Suppressor macrophage treated with lipopolysaccharide for 4 hours (primary cell): ENCODE measurements at places on chromosomes 7 and 10.

GRCh38 chr10:51314481-51314880 lies 240.2 kb downstream of the PRKG1 start:
- DNase-seq, result no peak

DNA sequence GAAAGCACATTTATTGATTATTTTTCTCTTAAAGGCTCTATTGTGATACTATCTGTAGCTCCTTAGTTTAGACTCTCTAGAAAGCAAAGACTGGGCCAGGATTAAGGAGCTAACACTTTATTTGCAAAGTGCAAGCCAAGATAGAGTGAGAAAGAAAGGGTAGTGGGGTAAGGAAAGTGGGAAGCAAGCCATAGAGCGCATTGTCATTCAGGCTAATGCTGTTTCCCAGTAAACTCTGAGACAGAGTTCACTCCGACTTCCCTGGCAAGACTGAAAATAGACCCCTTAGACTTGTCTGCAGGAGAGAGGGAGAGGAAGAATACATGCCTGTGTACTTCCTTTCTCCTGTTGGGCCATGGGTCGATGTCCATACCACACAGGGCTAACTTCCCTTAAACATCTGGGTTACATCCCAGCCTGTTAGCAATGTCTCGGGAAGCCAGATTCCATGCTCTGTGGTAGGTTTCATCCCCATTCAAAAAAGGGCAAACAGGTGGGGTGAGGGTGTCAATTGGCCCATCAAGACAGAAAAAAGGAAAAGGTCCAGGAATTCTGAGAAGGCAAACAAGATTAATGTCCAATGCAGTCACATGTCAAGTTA lies 875.8 kb upstream of the CELF2 start:
- DNase-seq, result no peak

- DNase-seq, result no peak
Measured at GRCh38 chr7:134210227-134210626, 83.1 kb downstream of the LRGUK start.

DNA sequence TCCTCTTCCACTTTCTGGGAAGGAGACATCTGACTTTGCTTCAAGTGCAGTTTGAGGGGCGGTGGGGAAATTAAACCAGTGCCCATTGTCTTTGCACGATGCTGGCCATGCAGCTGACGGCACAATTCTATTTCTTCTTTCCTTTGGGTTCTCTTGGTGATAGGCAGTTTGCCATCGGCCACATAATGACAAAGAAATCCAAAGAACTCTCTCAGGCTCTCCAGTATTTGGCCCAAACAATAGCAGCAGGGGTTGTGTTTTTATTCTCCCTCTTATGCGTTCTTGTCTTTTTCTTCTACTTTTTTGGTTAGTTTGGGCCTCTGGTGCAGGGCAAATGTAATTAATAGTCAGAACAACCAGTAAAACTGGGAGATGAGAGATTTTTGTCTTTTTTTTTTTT lies 147.0 kb downstream of the EMX2 start:
- no peak for DNase-seq

GRCh38 chr10:119942973-119943372 lies 50.4 kb downstream of the SEC23IP start:
- no peak for DNase-seq

DNA sequence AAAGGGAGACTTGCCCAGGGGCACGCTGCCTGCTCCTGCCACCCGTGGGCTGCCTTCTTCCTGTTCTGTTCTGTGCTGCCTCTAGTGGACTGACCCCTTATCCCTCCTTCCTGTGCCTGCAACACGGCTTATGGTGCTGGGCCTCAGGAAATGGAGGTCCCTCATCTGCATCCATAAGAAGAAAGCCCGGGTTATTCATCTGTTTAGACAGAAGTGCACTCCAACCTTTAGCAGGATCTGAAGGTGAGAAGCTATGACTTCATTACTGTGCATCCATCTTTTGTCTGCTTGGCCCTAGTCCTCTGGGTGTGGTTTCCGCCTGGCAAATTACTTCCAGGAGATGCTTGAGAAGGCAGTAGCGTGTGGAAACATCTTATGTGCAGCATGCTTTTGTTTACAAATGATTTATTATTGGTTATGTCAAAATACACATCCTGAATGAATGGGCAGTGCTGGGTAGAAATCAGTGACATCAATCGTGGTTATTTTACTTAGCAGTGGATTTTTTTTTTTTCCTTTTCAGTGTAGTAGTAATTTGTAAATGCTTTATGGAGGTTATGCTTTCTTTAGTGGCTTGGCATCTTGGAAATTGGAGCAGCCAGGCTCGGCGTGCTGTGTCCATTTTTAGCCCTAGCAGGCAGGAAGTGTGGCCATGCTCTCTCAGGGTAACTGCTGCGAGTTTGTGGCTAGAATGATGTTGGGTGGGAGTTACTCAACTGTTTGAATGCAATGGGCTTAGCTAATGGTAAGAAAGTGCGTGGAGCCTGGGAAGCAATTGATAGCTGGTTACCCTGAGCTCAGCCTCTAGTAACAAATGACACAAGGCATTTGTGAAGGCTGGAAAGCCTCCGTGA lies 12.7 kb downstream of the PTPRE start:
- DNase-seq, result peak; percentile 75

DNA sequence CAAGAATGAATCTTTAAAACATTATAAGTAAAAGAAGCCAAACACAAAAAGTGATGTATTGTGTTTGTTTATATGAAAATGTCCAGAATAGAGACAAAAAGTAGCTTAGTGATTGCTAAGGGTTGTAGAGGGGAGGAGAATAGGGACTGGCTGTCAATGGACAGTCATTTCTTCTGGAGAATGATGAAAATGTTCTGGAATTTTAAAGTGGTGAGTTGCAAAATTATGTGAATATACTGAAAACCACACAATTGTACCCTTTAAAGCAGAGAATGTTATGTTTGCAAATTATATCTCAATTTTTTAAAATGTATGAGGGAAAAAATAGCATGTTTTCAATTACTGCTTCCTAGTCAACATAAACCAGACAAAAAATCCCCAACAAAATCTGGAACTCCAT lies 174.2 kb downstream of the KMT2E start:
- DNase-seq, result no peak

DNA sequence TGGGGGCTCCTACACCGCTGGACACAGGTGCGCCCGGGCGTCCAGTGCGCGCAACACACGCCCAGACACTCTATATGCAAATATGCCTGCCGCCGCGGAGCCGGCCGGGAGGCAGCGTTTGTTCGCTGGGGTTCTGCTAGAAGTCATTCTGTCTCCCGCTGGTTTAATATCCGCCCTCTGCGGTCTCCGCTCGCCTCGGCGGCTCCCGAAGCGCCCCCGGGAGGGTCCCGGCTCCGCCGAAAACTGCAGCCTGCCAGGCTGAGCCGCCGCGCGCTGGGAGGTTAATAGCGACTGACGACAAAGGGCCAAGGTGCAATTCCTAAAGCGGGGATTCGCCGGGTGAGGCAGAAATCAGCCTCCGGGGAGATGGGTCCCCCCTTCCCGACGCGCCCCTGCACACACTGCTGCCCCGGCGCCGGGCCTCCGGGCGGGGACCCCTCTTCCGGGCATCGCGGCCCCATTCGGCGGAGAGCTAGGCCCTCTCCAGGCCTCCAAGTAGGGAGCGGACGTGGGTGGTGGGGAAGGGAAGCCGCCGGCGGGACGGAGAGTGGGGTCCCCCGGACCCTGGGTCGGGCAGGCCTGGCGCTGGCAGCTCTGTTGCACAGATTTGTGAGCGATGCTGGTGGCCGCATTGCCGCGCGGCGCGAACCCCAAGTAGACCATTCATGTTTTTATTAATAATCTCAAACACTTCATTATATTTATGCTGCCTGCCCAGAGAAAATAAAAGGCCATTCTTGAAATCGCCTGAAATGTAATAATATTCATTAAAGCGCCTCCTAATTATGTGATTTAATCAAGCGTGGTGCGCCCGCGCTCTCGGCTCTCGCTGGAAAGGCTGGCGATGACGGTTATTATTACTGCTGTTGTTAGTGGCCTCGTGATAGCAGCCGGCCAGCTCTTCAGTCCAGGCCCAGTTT lies 9.1 kb downstream of the EN2 start:
- DNase-seq, result no peak

- peak; percentile 69 for DNase-seq
Measured at GRCh38 chr7:38318803-38319416, 45.5 kb upstream of the TARP start.

GRCh38 chr10:124619195-124619594 lies 125.0 kb downstream of the FAM53B start:
- DNase-seq, result no peak

GRCh38 chr10:93221521-93221920 lies 147.8 kb downstream of the CYP26A1 start:
- no peak for DNase-seq

- DNase-seq, result no peak
Measured at GRCh38 chr10:110679486-110680272, 35.5 kb downstream of the RBM20 start.

- no peak for DNase-seq
Measured at GRCh38 chr10:87559392-87559791, 54.7 kb downstream of the MINPP1 start.

- no peak for DNase-seq
Measured at GRCh38 chr7:139495580-139496125, 12.2 kb upstream of the KLRG2 start.

DNA sequence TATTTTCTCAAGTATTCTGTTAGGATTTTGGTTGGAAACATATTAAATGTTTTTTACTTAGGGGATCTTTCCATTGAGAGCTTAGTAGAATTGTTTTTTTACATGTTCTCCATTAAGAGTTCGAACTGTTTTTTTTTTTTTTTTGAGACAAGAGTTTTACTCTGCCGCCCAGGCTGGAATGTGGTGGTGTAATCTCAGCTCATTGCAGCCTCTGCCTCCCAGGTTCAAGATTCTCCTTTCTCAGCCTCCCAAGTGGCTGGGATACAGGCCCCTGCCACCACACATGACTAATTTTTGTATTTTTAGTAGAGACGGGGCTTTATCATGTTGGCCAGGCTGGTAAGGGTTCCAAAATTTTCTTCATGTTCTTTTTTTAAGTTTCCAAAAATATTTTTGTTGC lies 33.2 kb downstream of the MPLKIP start:
- DNase-seq, result no peak

GRCh38 chr10:61981460-61981859 lies 80.0 kb downstream of the ARID5B start:
- no peak for DNase-seq

- DNase-seq, result peak; percentile 86
Measured at GRCh38 chr10:113322843-113323242, 230.0 kb upstream of the HABP2 start.

DNA sequence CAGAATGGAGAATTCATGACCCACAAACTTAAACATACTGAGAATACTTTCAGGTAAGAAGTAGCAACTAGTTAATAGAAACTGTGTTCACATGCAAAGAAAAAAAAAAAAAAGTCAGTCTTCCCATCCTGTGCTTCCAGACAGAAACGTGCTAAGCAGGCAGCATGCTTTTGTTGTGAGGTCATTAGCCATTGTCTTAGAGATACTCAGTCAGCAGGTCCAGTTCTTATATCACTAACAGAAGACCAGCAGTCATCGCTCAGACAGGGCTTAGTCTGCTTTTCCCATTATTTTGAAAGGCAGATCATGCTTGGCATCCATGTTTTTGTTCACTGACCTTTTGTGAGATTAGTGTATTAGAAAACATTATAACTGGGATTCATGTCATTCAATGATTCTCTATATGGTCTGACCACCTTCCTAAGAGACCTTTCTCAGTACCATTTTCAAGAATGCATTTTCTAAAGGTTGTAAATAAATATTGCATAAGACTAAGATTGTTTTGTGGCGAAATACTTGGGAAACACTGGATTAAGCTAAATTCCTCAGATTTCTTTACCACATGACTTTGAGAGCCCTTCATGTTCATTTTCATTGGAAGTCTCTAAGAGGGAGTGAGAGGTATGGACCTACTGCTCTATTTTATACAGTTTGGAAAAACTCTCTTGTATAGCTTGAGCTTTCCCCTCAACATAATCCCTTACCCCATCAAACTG lies 45.0 kb upstream of the AGBL3 start:
- DNase-seq, result no peak

DNA sequence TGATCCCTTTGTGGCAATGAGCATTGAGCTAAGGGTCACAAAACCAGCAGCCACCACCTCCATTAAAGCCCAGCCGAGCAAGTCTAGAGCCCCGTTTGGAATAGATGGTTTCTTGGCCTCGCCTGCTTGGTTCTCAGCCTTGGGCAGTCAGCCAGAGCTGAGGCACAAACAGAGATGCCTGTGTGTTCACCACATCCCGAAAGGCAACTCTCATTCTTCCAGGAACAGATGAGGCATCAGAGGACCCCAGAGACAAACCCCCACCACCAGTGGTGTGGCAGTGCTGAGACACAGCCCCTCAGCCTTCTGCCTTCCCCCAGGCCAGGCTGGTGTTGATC lies 203.3 kb upstream of the ZMIZ1 start:
- no peak for DNase-seq

- no peak for DNase-seq
Measured at GRCh38 chr10:30178356-30178964, 119.1 kb upstream of the JCAD start.

DNA sequence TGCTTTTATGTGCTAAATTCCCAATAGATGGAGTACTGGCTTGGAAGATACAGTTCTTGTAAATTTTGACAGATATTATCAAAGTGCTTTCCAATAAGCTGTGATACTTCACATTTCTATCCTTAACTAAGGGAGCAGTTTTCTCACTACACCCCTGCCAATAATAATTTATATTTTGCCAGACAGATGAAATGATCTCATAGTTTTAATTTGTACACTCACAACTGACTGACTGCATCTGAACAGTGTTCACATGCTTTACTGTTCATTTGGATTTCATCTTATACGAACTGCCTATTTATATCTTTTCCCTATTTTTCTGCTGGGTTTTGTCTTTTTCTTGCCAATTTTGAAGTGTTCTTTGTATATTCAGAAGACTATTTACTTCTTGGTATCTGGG lies 96.0 kb downstream of the BRAF start:
- no peak for DNase-seq

- no peak for DNase-seq
Measured at GRCh38 chr10:47176903-47177868, 122.8 kb upstream of the GDF10 start.

- DNase-seq, result no peak
Measured at GRCh38 chr10:113914956-113915355, 60.5 kb downstream of the NHLRC2 start.

- DNase-seq, result no peak
Measured at GRCh38 chr10:77310288-77310840, 327.2 kb downstream of the KCNMA1 start.

GRCh38 chr10:103382769-103383168 lies 13.5 kb downstream of the ATP5MK start:
- no peak for DNase-seq

GRCh38 chr10:36638462-36639155 lies 486.8 kb upstream of the ANKRD30A start:
- DNase-seq, result no peak

DNA sequence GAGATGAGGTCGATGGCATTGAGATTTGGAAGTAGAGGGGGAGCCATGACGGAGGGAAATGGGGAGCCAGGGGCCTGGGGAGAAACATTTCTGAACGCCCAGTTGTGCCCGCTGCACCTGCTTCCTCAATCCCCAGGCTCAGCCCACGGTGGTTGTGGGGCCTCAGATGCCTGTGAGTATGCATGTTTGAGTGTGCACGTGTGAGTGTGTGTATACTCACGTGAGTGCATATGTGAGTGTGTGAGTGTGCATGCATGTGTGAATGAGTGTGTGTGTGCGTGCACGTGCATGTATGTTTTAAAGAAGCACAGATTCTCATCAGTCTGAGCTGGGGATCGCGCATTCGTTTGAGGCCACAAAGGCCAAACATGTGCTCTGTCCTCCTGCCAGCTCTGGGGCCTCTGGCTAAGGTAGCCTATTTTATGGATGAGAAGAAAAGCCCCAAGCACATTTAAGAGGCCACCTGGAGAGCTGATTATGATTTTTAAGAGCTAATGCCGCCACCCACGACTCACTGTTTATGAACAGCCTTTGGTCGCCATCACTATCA lies 154.8 kb downstream of the ARHGAP12 start:
- no peak for DNase-seq

- no peak for DNase-seq
Measured at GRCh38 chr7:36736090-36736898, 12.0 kb upstream of the AOAH start.
